Stimulated activated CD4-positive, alpha-beta T cell treated with anti-CD3 and anti-CD28 coated beads, Interleukin-15, amount 100 ng/mL, for 1 hour (primary cell): ENCODE measurements at places on chromosomes 7 and 10.

GRCh38 chr7:70214071-70214470, 615.8 kb downstream of the AUTS2 start:
- DNase-seq, result no peak

DNA sequence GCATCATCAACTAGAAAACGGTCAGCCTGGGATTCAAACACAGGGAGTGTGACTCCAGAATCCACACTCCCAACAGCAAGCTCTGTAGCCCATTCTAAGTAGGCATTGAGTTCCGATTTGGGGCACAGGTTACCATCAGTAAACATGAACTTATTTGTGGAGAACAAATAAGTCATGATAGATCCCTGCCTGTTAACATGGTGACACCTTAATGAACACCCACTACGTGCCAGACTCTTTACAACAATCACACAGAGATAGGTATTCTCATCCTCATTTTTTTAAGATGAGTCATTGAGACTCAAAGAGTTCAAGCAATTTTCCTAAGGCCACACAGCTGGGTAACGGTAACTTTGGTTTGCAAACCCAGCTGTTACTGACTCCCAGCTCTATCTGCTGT, 91.5 kb downstream of the LYZL2 start:
- no peak for DNase-seq

DNA sequence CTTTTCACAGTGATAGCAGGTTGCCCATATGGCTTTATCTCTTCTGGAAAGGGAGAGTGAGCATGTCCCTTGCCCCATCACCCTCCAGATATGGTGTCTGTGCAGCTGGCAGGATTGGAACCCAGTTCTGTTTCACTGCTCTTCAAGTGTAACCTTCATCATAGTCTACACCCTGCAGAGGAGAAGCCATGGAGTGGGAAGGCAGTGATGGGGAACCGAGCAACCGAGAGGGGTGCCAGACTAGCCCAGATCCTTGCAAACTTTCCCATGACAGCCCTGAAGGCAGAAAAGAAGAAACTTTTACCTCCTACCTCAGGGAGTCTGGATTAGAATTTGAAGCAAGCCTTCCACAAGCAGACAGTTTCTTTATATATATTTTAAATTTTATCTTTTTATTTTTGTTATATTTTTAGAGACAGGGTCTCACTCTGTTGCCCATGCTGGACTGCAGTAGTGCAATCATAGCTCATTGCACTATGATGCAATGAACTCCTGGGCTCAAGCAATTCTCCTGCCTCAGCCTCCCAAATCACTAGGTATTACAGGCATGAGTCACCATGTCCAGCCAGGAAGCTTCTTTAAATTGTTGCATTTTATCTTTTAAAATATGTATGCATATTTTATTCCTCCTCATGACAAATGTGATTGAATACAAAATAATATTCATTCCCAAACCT, 133.3 kb downstream of the KCNMA1 start:
- DNase-seq, result no peak

- no peak for DNase-seq
Observed at GRCh38 chr7:81140775-81141174, 221.9 kb upstream of the SEMA3C start.

DNA sequence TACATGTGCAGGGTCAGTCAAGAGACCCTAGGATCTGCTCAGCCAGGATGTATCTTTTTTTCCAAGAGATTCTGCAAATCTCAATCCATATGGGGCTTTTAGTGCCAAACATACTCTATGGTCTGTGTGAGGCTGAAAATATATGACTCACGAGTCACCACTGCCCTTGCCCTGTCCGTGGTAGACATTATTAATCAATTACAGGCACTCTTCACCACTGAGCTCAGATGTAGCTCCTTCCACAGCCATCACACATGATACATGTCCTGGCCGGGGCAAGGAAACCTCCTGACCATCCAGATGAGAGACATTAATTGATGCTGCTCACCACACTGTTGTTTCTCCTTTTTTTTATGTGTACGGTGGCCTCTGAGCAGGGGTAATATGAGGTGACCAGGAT, 90.2 kb upstream of the RET start:
- DNase-seq, result no peak

- no peak for DNase-seq
Observed at GRCh38 chr7:91571601-91572000, 307.4 kb downstream of the FZD1 start.

DNA sequence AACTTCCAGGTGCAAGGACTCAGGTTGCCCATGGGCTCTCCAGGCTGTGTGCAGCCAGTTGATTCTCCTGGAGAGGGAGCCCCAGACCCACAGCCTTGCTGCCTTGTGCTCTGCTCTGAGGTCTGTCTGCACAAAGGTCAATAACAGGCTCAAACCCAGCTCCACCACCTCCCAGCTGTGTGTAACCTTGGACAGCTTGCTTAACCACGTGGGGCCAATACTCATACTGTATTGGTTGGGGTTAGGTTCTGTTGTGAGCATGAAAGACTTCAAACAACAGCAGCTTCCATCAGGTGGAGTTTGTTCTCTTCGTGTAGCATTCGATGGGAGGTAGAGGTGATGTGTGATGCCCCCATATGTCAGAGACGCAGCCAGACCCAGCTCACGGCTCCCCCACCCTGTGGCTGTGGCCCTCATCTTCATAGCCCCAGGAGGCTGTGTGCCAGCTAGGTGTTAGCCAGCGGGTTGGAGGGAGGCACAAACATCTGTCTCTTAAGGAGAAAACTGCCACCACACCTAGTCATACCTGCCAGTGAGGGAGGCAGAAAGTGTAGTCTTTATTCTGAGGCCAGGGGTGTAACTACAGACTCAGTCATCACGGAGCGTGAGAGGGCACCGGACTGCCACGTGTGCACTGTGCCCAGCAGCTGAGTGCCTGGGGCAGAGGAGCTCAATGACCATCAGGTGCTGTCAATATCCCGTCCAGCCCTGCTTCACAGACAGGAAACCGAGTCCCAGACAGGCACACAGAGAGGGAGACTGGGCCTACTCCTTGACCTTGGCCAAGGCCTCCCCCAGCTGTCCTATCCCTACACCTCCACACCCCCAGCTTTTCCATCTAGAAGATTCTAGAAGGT, 8.1 kb upstream of the POLD2 start:
- no peak for DNase-seq

GRCh38 chr7:17937506-17938120, 2.7 kb downstream of the SNX13 start:
- no peak for DNase-seq

GRCh38 chr10:31897506-31897905, 31.1 kb downstream of the ARHGAP12 start:
- no peak for DNase-seq

DNA sequence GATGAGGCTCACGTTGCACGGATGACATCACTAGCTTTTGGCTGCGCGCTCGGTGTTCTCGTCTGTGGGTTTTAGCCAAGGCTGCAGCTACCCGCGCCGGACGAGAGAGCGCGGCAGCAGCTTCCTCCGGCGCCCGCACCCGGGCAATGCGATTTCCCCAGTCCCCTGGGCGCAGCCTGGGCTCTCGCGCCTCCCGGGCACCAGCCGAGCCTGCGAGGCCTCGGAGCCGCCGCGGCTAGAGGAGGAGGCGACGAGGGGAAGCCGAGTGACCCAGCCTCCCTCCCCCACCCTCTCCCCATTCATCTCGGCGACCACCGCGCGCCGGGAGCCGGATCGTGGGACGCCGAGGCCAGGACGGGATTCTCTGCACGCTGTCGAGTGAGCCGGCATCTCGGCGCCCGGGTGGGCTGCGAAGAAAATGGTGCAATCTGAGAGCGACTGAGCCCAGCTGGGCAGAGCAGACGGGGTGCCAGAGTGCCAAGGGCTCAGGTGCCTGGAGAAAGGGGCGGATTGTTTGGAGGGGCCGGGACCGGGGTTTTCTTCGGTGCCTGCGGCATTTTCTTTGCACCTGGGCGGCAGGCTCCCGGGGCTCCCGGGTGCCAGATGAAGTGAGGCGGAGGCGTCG, 1.2 kb upstream of the TMEM178B start:
- no peak for DNase-seq

DNA sequence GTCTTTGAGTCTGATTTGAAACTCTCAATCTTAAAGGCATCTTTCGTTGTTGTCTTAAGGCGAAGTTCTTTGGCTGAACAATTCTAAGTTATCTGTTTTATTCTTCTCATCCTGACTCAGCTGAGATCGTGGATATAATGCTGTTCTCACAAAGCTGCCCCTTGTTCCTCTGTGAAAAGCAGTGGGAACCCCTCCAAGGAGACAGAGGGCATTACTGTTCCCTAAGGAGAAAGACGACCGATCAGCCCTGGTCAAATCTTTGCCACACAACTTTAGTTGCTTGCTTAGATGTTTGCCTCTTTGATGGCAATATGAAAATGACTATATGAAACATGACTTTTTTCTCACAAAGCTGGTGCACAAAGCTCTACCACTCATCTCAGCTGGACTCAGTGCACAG, 1016.7 kb downstream of the REEP3 start:
- no peak for DNase-seq

- no peak for DNase-seq
Observed at GRCh38 chr7:19403691-19404090, 258.5 kb upstream of the FERD3L start.

DNA sequence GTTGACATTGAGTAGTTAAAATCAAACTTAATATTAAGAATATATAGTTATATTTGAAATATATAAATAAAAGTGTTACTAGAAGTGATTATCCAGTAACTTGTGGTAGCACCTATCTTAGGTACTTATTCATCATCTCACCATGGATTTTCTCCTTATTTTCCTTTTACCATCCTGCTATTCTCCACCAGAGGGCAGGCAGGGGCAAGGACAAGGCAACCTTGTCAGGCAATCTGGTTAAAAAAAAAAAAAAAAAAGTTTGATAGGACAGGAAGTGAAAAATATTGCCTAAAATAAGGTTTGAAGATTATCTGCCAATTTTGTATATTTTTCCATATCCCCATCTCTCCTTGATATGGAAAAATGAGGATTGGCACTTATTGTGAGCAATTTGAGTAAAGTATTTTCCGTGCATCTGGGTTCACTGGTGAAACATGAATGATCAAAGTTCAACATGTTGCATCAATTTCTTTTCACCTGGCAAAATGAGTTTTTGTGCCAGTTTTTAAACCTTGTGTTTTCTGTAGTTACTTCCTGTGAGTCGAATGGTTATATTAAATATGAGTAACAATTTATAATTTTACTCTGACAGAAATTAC, 256.7 kb downstream of the AGMO start:
- no peak for DNase-seq

GRCh38 chr7:128031901-128032604, 816 bp upstream of the LRRC4 start:
- no peak for DNase-seq

DNA sequence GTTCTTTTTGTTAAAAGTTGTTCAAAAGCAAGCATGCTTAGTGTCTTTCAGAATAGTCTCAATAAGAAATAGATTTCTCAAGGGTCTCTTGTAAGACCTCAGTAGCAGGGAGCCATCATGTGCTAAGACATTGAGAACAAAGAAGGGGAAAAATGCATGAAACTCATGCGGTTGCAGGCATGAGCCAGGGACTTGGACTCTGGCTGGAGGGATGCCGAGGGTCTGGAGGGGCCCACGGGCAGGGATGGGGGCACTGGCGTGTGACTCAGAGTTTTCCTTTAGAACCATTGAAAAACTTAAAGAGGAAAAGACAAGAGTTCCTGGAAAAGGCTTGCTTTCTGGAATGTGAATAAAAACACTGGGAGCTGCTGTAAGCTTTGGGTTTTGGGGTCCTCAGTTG, 253.3 kb downstream of the CCDC3 start:
- no peak for DNase-seq

GRCh38 chr10:33900596-33900995, 566.1 kb upstream of the NRP1 start:
- no peak for DNase-seq

- DNase-seq, result no peak
Observed at GRCh38 chr7:113519472-113519871, 399.3 kb downstream of the PPP1R3A start.

DNA sequence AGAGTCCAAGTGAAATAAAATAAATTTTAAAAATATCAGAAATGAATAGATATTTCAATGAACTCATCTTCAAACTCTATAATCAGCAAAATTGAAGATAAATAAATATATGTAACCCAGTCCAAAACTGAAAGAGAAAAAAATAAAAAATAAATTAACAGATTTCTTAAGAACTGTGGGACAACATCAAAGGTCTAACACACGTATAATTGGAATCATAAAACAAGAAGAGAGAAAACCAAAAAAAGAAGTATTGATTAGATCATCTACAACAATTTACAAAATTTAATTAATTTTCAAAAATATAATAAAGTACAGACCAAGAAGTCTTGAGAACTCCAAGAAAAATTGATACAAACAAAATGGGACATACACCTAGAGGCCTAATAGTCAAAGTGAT, 625.8 kb upstream of the SORCS1 start:
- no peak for DNase-seq
